ENCODE measurements at places on chromosomes 16 and 17. TPM values are rescaled to one million over a fixed set of nuclear protein-coding genes. Genes with fewer than 3 reads are reported as not detected.

APOBR gene
- total RNA-seq, result 2.9 TPM

DNA sequence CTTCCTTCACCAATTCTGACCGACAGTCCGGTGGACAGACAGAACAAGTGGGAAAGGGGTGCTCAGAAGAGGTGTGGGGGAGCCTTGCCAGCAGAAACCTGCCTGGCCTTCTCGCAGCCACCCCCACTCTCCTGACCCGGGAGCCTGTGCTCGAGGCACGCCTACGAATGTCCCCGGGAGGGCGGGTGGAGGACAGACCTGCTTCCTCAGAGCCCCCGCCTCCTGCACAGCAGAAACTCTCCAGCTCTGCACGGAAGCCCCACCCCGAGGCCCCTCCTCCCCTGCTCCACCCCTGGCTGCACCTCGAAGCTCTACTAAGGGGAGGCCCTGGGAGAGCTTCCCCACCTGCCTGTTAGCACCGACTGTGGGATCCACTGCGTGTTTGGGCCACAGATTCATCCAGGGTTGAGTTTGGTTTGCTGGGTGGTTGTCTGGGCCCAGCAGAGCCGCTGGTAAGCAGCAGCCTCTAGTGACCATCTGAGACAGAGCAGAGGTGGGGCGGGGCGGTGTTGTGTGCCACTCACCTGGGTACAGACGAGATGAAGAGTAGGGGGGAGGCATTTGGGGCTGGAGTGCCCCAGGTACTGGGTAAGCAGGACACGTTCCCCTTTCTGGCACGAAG, 6.2 kb downstream of the TAF1C start:
- DNase-seq, result no peak

NPIPB5 gene
- 371 TPM for total RNA-seq

TOM1L1 gene
- total RNA-seq, result 1.0 TPM

CA7 gene
- not detected for total RNA-seq

GRCh38 chr17:15490634-15491261, 23.3 kb upstream of the CDRT4 start:
- DNase-seq, result no peak

DNA sequence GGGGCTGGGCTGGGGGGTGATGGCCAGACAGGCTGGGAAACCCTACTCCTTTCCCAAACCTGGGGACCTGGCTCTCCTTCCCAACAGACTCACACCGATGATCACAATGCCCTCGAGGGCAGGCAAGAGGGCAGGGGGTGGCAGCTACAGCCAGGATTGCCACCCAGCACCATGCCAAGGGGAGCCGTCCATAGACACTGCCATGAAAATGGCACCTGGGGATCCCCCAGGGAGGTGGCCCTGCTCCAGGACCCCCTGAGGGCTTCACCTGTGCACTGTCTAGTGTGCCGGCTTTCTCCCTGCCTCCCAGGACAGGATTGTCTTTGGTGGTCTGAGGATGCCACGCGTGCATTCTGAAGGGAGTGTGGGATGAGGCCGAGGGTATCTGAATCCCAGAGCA, 24.6 kb downstream of the RPH3AL start:
- no peak for DNase-seq

DNA sequence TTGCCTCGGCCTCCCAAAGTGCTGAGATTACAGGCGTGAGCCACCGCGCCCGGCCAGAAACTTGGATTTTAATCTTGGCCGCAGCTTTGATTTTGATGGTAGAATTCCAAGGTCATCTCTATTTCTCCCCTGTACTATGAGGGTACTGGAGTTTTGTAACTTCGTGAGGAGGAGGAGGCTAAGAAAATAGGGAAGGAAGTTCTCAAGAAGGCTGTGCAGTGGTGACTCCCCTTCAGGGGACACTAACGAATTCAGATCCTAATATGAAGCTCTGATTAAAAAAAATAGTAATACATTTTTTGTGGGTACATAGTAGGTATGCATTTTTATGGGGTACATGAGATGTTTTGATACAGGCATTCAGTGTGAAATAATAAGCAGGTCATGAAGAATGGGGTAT, 55.9 kb downstream of the LDHD start:
- DNase-seq, result no peak

DNA sequence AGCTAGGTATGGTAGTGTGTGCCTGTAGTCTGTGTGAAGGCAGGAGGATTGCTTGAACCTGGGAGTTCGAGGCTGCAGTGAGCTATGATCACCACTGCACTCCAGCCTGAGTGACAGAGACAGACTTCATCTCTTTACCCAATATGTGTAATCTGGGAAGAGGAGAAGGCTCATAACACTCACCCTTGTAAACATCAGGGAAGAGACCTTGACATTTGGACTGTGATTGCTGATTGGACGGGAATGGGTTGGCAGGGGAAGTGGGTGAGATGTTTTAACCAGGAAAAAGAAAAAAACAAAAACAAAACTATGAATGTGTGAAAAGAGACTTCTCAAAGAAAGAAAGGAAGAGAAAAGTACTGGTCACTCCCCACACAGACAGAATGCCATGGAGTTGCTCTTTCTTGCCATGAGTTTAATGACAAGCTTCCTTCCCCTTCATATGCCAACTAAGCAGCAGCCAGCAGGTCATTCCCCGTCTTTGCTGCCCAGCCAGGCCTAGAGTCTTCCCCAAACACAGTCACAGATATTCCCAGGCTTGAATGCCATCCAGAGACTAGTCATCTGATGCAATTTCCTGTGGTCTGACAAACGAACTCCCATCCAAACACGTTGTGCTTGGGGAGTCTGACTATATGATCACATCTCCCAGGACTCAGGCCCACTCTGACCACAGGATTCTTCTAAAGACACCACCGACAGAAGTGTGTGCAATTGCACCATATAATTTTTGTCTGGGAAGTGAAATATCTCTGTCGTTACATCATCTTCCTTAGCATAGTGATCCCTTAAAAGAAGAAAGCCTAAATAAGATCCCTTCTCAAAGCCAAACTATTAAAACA, 3.6 kb upstream of the XAF1 start:
- DNase-seq, result no peak

CCL2 gene
- total RNA-seq, result not detected

CSH1 gene
- 8.9 TPM for total RNA-seq

GRCh38 chr17:39845052-39845846, 18.9 kb downstream of the IKZF3 start:
- DNase-seq, result no peak

DNA sequence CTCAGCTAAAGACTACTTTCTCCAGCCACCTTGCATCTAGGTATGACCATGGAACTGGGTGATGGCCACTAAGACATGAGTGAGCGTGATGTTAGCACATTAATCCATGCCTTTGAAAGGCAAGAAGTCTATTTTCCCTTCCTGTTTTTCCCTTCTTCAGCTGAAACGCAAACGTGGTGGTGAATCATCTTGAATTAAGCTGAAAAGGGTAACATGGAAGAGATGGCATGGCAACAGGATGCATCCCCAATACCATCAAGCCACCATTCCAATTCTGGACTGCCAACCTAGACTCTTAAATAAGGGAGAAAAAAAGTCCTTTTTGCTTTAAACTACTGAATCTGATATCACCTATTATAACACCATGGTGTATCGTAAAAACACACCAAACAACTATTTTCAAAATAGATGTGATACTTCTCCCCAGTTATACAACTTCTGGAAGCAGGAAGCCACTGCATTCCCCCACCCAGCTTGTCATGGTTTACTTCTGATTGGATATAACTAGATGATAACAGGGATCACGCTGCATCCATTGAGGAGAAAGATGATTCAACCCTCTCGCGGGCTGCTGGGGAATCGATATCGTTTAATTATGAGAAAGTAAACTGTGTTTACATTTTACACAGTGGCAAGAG, 368.6 kb downstream of the CDH13 start:
- no peak for DNase-seq

DNA sequence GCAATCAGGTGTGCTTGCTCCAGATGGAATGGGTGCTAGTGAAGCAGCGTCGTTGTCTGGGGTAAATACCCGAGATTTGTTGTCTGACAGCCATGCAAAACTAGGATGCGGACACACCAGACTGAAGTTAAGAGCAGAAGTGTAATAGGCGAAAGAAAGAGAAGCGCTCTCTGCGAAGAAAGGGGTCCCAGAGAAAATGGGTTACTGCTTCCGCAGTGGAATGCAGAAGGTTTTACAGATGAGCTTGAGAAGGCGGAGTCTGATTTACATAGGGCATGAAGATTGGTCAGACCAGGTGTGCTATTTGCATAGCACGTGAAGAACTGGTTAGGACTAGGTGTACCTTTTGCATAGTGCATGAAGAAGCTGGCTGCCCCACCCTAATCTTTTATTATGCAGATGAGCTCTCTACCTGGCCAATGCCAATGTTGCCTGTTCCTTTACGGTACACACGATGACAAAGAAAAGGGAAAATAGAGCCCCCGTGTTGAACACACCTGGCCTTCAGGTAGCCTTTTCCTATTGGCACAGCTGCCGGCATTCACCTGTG, 32.0 kb upstream of the SNN start:
- DNase-seq, result no peak

- DNase-seq, result no peak
These were observed 211.5 kb downstream of the CDH11 start for GRCh38 chr16:64910356-64910755.

MFAP4 gene
- not detected for total RNA-seq

TEDC2 gene
- 32.3 TPM for total RNA-seq

GRCh38 chr17:10186771-10187410, 11.5 kb downstream of the GAS7 start:
- no peak for DNase-seq

DNA sequence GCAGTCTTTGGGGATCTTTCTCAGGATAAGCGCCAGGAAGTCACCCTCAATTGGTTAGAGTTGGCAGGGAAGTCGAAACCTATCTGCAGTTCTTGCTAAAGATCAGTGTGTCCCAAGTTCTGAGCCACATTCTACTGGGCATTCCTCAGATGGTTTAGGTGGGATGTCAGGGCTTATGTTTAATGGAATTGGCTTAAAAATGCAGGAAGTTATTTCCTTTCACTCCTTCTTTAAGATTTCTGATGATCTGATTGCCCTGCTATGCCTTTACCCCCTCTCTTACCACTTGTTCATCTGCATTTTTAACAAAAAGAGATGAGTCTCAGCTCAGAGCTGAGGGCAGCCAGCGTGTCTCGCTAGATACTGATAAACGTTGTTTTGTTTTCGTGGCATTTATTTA, 30.8 kb downstream of the FOXL1 start:
- no peak for DNase-seq

TEKT3 gene
- total RNA-seq, result not detected

DNA sequence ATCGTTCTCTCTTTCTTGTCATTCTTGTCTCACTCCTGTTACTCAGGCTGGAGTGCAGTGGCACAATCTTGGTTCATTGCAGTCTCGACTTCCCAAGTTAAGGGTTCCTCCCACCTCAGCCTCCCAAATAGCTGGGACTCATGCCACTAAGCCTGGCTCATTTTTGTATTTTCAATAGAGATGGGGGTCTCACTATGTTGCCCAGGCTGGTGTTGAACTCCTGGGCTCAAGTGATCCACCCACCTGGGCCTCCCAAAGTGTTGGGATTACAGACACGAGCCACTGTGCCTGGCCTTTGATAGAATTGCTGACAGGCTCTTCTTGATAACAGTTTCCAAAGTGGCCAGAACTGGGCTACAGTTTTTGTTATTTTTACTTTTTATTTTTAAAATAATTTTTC, 32.3 kb downstream of the TPPP3 start:
- DNase-seq, result no peak

HBZ gene
- not detected for total RNA-seq

DNA sequence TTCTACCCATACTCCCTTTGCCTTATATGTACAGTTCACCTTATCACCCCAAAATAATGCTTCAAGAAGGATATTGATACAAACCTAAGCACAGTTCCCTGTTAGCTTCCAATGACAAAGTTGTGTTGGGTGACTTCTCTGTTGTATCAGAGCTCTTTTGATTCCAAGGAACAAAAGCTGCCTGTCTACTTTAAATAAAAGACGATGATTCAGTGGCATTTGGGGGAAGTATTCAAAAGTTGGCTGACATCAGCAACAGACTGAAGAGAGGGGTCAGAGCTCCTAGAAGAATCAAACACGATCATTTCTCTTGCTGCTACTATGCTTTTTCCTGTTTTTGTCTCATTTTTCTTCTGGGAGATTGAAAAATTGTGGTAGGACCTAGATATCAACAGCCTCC, 69.4 kb upstream of the CA10 start:
- DNase-seq, result no peak

MRTFB gene
- 14.6 TPM for total RNA-seq

DNA sequence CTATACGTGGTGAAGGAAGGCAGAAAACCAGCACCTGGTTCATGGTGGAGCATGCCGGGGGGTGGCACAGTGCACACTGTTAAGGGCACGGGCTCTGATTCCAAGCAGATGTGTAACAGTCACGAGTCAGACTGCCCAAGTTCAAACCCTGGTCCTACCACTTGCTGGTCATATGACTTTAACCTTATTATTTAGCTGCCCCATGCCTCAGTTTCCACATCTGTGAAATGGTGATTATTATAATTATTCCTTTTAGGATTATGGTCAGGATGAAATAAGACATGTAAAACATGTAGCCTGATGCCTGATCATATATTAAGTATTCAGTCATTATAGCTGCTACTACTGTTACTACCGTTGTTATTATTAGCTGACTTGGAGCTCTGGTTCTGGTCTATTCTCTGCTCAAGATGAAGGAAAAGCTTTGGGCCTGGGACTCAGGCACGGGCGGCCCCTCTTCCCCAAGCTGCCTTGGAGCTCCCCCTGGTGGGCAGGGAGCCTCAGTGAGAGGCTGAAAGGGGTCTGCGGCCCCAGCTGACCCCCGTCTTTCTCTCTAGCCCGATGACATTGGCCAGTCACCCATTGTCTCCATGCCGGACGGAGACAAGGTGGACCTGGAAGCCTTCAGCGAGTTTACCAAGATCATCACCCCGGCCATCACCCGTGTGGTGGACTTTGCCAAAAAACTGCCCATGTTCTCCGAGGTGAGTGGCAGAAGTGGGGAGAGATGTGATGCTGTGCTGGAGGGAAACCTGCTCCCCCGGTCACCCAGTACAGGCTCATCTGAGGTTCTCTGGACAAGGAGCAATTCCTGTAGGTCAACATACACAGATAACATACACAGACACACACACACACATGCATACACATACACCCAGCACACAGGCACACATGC, 14.0 kb downstream of the NR1D1 start:
- no peak for DNase-seq

SOST gene
- not detected for total RNA-seq

DNA sequence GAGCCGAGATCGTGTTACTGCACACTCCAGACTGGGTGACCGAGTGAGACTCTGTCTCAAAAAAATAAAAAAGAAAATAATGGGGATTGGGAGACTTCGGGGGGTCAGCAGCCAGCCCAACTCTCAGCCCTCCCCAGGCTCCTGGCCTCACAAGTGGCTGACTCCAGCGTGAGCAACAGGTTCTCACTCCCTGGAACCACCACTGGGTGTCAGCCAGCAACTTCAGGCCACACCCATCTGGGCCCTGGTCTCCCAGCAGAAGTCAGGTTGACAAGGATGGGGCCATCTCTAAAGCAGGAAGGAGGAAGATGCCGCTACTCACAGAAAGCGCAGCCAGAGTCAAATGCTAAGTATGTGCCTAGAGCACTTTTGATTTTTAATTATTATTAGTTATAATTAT, 139.4 kb downstream of the C16orf78 start:
- no peak for DNase-seq
